ENCODE measurements at places on chromosomes 5 and 9.

- no peak for DNase-seq
These were observed 16.9 kb downstream of the UBTD2 start for GRCh38 chr5:172266676-172267092.

DNA sequence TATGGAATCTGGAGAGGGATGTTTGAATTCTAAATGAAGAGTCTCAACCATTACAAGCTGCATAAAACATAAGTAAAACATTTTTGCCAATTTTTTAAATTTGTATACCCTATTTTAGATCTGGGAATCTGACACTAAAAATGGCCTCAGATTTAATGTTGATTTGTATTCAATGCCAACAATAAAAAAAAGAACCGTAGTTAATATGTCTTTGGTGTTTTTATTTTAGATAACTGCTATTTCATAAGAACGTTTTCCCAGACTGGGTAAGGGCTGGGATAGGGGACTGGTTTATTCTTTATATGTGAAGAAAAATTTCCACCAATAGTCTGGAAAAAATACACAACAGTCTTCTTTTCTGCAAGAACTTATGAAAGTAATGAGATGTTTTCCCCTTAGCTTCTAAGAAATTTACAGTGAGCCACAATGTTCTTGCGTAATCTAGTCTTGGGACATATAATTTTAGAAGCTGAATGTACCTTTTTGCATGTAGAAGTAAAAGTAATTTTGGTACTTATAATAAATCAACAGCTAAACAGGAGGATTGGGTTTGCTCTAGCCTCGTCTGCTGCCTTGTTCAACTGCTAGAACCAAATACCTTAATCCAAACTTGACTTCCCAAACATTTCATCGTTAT lies 244.6 kb upstream of the EFNA5 start:
- no peak for DNase-seq

GRCh38 chr9:86369810-86370209 lies 15.6 kb upstream of the TUT7 start:
- DNase-seq = no peak

GRCh38 chr9:95438561-95439357 lies 78.0 kb downstream of the PTCH1 start:
- no peak for DNase-seq

GRCh38 chr9:76572151-76572550 lies 113.2 kb downstream of the GCNT1 start:
- DNase-seq = no peak

DNA sequence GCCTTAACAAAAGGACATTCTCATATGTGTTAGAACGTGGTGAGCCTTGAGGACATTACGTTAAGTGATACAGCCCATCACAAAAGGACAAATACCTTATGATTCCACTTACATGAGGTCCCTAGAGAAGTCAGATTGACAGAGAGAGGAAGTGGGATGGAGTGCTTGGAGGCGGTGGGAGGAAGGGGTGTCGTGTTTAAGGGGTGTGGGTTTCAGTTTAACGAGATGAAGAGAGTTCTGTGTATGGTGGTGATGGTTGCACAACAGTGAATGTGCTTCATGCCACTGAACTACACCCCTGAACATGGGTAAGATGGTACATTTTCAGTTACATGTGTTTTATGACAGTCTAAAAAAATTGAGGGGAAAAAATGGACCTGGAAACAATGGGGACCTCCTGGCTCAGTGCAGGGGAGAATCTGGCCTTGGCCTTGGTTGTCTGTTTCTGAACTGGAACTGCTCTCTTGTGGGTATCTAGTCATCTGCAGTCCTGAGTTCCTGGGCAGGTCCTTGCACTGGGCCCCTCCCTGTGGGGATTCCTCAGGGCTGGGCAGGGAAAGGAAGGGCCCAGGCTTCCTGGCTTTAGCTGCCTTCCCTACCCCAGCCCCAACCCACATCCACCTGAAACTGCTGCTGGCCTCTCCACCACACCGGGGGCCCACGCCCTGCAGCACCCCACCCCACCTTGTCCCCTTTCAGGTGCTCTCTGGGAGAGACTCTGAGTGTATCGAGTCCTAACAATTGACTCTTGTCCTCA lies 17.8 kb downstream of the LRRC8A start:
- DNase-seq = no peak

DNA sequence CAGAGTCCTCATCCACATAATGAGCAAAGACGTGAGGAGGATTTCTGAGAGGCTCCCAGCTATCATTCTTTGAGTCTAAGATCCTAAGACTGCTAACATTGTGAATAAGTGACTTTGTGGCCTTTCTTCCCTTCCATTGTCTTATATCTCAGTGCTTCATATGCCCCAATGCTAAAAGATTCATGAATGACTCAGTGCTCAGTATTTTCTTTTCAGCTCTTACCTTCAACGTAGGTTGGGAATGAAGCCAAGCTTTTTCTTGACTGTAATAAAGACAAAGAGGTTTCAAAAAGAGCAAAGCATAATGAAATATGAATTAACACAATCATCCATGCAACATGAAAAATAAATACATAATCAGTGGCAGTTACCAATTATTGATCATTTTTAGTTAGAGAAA lies 146.4 kb downstream of the ENTREP1 start:
- no peak for DNase-seq

GRCh38 chr9:4069457-4070153 lies 230.3 kb downstream of the GLIS3 start:
- DNase-seq = no peak

GRCh38 chr9:23635276-23635675 lies 190.8 kb downstream of the ELAVL2 start:
- no peak for DNase-seq

GRCh38 chr9:134707031-134707680 lies 65.6 kb downstream of the COL5A1 start:
- DNase-seq = peak; percentile 94
